ENCODE measurements at places on chromosomes 6 and 20. TPM values are rescaled to one million over a fixed set of nuclear protein-coding genes. Genes with fewer than 3 reads are reported as not detected.

- DNase-seq: peak; percentile 11
These were observed 166.7 kb upstream of the ADGRB3 start for GRCh38 chr6:68468244-68468884.

DNA sequence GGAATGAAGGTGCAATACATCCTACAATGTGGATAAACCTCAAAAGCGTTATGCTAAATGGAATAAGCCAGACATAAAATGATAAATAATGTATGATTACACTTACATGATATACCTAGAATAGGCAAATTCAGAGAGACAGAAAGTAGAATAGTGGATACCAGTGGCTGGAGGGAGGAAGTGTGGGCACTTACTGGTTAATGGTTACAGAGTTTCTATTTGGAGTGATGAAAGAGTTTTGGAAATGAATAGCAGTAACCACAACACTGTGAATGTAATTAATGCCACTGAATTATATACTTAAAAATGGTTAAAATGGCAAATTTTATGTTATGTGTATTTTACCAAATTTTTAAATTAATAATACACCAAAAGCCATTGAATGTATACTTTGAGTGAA is 71.4 kb upstream of the CST7 start:
- DNase-seq: no peak

GRCh38 chr20:5888041-5888440 is 62.3 kb downstream of the TRMT6 start:
- DNase-seq: peak; percentile 31

GRCh38 chr20:60543598-60543997 is 585.4 kb downstream of the CDH26 start:
- DNase-seq: no peak

GRCh38 chr6:136249336-136249735 is 775 bp downstream of the MTFR2 start:
- peak; percentile 43 for DNase-seq

Gene DBNDD2
- 13.0 TPM for total RNA-seq

Gene SLC22A16
- total RNA-seq: not detected

DNA sequence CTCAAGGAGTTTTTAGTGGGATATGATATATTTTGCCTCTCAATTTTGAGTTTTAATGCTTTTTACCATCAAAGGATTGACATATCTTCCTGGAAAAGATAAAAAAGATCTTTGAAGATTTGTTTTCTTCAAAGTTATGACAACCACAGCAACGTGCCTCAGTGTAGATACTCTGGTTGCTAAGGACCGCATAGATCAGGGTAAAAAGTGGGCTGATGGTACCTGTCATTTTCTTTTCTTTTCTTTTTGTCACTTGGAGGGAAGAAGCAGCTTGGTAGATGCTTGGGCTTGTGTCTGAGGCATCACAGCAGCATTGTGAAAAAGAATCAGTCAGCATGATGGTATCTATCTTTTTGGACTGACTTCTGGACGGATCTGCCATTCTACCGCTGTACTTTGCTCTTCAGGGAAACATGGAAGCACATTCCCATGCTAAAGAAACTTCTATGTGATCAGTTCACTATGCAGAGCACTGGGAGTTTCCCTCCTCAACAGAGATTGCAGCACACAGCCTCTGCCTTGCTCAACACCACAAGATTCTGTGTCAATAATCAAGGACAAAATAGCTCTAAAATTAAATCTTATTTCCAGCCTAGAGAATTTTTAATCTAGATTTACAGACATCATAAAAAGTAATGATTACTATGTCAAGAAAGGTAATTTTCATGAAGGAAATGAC is 54.8 kb upstream of the SGK1 start:
- DNase-seq: peak; percentile 77

DNA sequence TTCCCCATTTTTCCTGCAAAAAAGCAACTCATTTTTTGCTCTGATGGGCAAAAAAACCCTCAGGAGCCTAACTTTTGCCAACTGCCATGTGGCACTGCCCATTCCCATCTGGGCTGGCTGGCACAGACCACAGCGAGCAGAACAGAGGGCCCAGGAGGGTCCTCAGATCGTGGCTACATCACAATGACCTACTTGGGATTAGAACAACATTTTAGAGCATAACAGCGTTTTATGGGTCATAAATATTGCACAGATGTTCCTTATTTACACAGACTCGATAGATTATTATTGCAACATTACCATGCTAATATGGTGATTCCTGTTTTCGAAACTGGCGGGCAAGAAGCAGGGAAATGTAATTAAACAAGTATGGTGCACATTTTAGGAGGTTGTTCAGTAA is 28.0 kb downstream of the PTPRT start:
- no peak for DNase-seq

Gene DNAH8
- total RNA-seq: not detected

GRCh38 chr20:23350196-23350903 is at the start of gene NXT1:
Gene NXT1, plus strand, starts transcription at chr20:23350791. Its CDS starts 3,251 bp downstream, at chr20:23354042.
- DNase-seq: peak; percentile 99

- no peak for DNase-seq
These were observed 147.1 kb upstream of the RREB1 start for GRCh38 chr6:6960571-6961251.

- no peak for DNase-seq
These were observed 153.7 kb downstream of the TMEM242 start for GRCh38 chr6:157169656-157170055.

DNA sequence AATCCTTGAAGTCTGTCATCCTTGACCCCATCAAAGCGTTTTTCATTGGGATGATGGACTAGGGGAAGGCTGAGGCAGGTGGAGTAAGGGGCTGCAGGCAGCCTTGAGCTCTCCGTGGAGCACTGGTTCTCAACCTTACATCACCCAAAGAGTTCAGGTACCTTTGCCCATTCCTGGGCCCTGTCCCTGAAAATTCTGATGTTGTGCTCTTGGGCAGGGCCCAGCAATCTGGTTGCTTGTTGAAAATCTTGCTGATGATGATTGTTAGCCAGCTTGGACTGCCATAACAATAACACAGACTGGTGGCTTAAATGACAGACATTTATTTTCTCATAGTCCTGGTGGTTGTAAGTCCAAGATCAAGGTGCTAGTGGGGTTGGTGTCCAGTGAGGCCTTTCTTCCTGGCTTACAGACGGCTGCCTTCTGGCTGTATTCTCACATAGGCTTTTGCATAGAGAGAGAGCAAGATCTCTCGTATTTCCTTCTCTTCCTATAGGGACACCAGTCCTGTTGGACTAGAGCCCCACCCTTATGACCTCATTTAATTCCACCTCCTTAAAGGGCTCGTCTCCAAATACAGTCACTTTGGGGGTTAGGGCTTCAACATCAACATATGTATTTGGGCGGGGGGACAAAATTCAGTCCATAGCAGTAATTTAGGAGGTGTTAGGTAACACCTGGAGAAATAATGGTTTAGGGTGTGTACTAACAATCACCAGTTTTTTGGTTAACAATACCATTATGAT is 104.9 kb downstream of the PLEKHG1 start:
- no peak for DNase-seq

Gene BPIFB2
- total RNA-seq: not detected

Gene PAK5
- total RNA-seq: not detected

GRCh38 chr20:17558154-17558940 is 11.5 kb upstream of the DSTN start:
- DNase-seq: peak; percentile 89

DNA sequence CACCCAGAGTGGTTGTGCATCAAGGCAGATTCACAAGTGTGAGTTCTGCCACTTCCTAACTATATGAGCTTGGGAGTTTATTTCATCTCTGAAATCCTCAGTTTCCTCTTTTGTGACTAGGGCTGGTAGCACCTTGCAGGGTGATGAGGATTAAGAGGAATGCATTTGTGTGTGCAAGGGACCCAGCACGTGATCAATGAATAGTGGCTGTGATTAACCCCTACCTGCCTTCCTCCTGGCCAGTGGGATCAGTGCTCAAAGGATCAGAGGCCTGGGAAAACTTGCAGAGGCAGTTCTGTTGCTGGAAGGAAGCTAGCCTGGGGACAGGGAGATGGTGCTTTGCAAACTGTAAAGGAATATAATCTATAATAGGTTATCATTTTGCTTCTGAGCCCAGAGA is 7.3 kb downstream of the SDC4 start:
- DNase-seq: no peak

Gene TUBB2A
- 13.3 TPM for total RNA-seq

- DNase-seq: no peak
These were observed 69.7 kb upstream of the HINT3 start for GRCh38 chr6:125886914-125887313.

DNA sequence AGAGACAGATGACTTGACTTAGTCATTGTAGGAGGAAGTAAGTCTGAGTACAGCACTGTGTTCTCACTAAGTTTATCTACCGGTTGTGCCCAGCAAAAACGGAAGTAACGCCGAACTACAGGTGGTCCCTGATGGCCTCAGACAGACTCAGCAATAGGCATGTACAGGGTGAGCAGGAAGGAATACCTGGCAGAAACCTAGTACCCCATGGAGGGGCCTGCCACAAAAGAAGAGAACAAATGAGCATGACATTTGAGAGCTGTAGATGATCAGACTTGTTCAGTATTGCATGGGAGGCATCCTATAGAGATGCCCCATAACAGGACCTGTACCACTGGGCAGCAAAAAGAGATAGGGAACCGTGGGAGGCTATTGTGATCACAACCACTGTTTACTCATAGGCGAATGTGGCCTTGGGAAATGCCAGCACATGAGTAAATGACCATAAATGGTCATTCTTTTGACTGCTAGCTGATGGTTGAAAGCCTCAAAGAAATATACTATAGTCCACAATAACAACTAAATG is 106.4 kb upstream of the TAB2 start:
- DNase-seq: peak; percentile 15

DNA sequence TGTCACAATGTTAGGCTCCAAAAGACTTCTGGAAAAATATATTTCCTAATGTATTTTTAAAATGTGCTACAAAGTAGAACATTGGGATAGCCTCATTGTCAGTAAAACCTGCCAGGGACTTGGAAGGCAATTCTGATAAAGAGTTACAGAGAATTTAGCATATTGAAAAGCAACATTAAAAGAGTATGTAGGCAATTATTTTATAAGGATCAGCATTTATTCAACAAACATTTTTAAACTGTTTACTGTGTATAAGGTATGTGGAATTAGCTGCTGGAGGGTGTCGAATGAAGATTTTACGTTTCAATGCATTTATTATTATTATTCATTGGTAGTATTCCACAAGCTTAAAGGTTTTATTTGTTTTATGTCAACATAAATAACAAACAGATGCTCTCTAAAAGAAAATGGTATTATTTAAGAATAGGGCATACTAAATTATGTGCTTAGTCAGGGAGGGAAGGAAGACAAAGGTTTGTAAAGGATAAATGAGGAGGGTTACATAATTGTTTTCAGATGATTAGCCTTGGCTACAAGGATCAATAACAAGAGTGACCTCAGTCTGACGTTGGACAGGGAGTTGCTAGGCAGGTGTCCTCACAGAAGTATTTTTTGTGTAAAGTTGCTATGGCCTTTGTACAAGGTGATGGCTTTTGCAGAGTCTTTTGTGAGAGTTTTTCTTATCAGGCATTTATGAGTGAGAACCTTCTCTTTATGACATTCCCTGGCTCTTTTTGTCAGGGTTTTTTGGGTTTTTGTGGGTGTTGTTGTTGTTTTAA is 313.4 kb upstream of the PLCB4 start:
- no peak for DNase-seq

DNA sequence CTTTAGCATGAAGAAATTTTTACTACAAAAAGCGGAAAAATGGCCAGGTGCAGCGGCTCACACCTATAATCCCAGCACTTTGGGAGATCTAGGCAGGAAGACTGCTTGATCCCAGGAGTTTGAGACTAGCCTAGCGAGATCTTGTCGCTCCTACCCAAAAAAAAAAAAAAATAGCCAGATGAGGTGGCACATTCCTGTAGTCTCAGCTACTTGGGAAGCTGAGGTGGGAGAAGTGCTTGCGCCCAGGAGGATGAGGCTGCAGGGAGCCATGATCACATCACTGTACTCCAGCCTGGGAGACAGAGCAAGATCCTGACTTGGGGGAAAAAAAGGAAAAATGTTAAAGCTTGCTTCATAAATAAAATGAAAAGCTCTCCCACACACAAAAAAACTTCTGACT is 14.5 kb downstream of the NUDT3 start:
- DNase-seq: no peak

DNA sequence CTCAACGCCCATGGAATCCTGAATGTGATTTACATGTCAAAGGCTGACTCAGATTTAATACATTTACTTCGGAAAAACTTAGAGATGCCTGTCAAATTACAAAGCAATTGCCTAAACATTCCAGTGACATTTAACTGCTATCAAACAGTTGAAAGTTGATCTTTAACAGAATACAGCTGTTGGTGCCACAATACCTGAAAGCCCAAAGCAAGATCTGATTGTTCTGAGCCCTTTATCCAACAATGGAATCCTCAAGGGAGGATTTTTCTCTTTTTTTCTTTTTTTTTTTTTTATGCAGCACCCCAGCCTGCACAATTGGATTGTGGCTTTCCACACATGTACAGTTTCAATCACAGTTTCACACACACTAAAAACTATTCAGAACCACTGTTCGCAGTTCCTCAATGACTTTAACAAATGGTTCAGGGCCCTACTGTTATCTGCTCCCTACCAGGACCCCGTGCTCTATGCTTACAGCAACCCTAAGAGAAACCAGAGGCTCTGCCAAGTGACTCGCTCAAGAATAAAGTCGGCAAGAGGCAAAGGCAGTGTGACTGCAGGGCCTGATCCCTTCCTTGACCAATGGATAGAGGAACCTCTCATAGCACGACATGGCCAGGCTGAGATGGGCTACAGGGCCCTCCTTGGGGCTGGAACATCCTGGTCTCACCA is 33.3 kb downstream of the EPB41L2 start:
- DNase-seq: no peak

Gene FAXC
- 2.3 TPM for total RNA-seq

- DNase-seq: no peak
These were observed 119.5 kb upstream of the CD93 start for GRCh38 chr20:23205611-23206041.

DNA sequence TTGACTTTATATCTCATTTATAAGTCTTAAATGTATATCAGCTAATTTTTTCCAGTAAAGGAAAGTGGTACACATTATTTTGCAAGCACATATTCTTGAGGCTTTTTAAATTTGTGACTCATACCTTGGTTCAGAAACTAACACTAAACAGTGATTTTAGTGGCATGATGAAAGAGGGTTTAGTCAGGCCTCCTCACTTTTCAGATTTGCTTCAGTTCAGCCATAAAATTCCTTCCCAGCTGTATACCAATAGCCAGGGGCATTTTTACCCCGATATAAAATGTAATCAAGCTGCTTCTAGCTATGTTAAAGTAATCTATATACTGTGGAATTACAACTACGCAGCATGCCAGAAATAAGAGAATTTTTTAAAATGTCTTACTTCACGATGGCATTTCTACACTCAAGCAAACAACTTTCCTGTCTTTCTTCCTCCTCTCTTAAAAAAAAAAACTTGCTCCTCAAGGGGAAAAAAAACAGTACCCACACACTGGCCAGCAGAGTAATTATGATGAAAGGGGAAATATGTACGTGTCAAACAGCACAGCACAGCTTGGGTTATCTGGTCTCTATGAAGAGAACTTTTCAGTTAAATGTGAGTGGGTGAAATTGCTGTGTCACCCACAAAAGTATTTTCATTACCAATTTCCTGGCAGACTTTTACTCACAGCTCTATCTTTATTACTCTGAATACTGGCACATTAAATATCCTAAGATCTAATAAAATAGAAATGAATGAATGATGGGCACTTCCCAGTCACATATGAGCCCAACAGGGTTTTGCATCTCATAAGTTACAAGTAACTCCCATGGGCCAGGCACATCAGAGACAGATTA is 244.8 kb upstream of the TENT5A start:
- DNase-seq: peak; percentile 81

All from MCF 10A (cell line).